ENCODE measurements at places on chromosomes 7 and 10.

DNA sequence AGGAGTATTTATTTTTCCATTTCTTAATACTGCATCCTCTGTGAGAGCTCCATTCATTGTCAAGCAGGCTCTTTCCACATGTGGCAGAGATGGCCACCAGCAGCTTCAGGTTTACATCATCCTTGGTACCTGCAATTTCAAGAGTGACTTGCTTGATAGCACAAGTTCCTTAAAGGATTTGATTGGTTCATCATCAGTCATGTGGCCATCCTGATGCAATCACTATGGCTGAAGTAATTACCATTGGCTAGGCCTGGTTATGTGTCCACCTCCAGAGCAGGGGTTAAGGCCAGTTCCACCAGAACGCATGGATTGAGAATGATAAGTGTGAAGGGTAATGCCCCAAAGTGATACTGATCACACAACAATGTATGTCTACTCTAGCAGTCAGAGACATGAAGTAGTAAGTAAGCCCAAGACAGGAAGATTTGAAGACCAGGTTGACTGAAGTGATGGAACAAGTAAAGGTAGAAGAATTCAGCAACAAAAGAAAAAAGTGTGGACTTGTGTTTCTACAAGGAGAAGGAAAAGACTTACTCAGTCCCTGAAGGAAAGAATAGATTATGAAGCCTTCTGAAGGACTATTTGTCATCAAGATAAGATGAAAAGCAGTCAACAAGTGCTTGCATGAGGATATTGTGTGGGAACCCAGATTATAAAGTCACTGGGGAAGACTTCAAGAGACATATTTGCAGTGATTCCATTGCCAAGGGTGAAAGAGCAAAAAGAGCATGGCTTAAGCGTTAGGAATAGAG, 26.4 kb upstream of the PRKAR2B start:
- DNase-seq, result no peak

DNA sequence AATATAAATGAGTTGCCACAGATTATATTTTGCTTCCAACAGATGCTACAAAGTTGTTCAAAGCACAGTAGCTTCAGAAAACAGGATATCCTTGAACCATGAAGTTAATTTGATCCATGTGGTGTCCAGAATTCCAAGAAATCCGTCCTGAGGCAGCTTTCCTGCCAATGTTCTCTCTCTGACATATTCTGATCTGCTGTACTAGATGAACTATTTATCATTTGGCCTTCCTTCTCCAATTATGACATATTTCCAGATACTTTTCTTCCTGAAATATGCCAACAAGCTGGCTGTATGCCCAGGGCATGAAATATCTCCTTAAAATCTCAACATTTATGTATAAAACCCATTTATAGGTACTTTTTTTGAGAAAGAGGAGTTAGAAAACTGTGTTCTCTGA, 141.1 kb downstream of the SPAG6 start:
- DNase-seq, result no peak

GRCh38 chr7:135109562-135109961, 38.3 kb upstream of the TMEM140 start:
- no peak for DNase-seq

DNA sequence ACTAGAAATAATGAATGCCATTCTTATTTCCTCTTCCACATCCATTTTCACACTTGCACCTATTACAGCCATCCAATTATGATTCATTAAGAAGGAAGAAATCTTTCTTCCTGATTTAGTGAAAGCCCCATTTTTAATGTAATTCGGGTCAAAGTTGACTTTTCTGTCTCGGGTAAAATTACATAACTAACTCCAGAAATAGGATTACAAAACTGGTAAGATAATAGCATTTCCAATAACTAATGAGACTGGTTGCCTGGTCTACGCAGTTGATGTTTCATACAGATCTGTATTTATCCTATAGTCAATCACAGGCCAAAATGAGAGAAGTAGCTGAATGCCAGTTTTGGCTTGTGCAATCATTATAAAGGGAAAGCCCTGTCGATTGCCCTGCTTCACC, 651.5 kb upstream of the NRP1 start:
- DNase-seq, result no peak

DNA sequence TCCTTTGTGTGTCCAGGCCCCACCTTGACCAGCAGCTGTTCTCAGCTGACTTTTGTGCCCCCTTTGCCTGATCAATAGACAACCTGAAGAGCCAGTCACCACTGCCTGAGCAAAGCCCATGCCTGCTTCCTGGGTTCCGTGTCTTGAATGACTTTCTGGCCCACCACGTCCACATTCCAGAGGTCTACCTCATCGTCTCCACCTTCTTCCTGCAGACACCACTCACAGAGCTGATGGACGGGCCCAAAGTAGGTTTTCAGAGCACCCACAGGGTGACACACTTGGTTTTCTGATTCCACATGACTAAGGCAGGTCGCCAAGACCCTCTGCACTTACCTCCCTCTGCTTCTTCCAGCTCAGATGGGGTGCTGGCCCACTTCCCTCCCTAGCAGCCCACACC, 126.8 kb downstream of the WDFY4 start:
- no peak for DNase-seq

DNA sequence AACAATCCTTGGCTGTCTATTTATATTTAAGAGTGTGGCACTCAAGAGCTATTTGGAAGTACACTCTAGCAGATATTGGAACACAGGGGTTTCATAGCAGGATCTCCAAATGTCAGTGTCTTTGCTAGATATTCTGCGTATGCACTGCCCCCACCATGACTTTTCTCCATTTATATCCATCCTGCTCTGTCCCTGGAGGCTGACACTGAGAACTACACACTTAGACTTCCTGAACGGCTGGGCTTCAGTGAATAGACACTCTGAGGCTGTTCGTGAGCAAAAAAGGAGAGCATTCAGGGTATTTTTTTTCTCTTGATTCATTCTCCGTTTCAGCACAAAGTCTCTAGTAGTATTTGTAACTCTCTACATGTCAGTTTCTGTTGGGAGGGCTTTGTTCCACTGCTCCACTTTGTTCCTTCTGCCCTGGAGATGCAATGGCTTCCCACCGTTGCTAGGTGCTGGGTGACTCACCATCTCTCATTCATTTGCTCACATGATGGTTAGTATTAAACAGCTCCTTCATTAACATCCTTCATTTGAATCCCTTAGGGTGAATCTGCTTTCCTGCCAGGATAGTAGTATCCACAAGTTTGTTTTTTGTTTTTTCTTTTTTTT, 155.9 kb upstream of the SLC13A1 start:
- peak; percentile 46 for DNase-seq
